ENCODE measurements at places on chromosomes 7 and 10. TPM values are rescaled to one million over a fixed set of nuclear protein-coding genes. Genes with fewer than 3 reads are reported as not detected.
A peak's percentile ranks its signal among the peaks of the same experiment; 100 is the strongest.

- H3K36me3 ChIP-seq, result no peaks in the 10 kb centered on the region
- no peak overlapping the region for H3K27ac ChIP-seq
- DNase-seq, result no peak
Measured at GRCh38 chr10:13450069-13450468, 78.7 kb downstream of the BEND7 start.

- H3K36me3 ChIP-seq, result no peaks in the 10 kb centered on the region
- no peaks in the 10 kb centered on the region for H3K27me3 ChIP-seq
- H3K4me3 ChIP-seq, result peak overlapping the region; percentile 48
Measured at GRCh38 chr10:77836299-77836820, 90.2 kb downstream of the DLG5 start.

- no peak for DNase-seq
- H3K27ac ChIP-seq, result no peak overlapping the region
- no peaks in the 10 kb centered on the region for H3K36me3 ChIP-seq
Measured at GRCh38 chr10:34996843-34997242, 93.3 kb downstream of the CUL2 start.

GRCh38 chr7:98569691-98570337 is 47.3 kb upstream of the NPTX2 start:
- no peak overlapping the region for H3K4me3 ChIP-seq
- no peaks in the 10 kb centered on the region for H3K27me3 ChIP-seq
- no peak overlapping the region for H3K27ac ChIP-seq
- no peaks in the 10 kb centered on the region for H3K36me3 ChIP-seq

GRCh38 chr7:114843102-114843501 is 78.8 kb upstream of the MDFIC start:
- H3K27ac ChIP-seq, result no peak overlapping the region
- H3K4me3 ChIP-seq, result no peak overlapping the region
- H3K36me3 ChIP-seq, result no peaks in the 10 kb centered on the region
- DNase-seq, result no peak

GRCh38 chr10:78712147-78712546 is 356.6 kb upstream of the ZMIZ1 start:
- H3K36me3 ChIP-seq, result no peaks in the 10 kb centered on the region
- no peak for DNase-seq
- H3K4me3 ChIP-seq, result no peak overlapping the region
- H3K27ac ChIP-seq, result no peak overlapping the region
- H3K27me3 ChIP-seq, result no peaks in the 10 kb centered on the region

- DNase-seq, result no peak
- no peak overlapping the region for H3K27ac ChIP-seq
- no peaks in the 10 kb centered on the region for H3K27me3 ChIP-seq
- no peaks in the 10 kb centered on the region for H3K4me1 ChIP-seq
- no peak overlapping the region for H3K4me3 ChIP-seq
- no peaks in the 10 kb centered on the region for H3K36me3 ChIP-seq
Measured at GRCh38 chr7:151661587-151661986, 141.9 kb upstream of the RHEB start.

DNA sequence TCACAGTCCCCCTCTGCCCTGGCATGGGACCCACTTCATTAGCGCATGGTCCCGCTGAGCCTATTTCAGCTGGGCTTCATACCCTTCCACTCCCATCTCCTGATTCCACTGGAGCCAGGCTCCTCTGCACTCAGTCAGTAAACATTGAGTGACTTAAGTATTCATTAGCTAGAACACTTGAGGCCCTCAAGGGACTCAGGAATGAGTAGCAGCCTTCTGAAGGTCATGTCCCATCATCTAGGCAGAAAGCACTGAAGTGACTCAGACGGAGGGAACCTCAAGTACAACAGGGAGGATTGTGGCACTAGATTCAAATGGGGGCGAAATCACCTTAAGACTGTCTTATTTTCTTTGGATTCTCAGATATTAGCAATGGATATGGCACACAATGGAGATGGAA is 186.6 kb upstream of the INHBA start:
- H3K4me3 ChIP-seq, result no peak overlapping the region
- DNase-seq, result no peak
- no peaks in the 10 kb centered on the region for H3K36me3 ChIP-seq

DNA sequence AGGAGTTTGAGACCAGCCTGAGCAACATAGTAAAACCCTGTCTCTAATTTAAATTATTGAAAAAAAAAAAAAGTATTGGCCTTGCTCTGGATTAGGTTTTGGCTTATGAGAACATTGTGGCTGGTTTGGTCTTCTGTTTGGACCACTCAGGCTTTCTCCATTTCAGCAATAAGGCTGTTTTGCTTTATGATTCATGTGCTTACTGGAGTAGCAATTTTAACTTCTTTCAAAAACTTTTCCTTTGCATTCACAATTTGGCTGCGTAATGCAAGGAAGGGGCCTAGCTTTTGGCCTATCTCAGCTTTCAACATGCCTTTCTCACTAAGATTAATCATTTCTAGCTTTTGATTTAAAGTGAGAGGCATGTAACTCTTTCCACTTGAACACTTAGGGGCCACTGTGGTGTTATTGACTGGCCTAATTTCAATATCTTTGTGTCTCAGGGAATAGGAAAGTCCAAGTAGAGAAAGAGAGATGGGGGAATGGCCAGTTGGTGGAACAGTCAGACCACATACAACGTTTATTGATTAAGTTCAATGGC is 38.0 kb upstream of the SRPK2 start:
- no peak overlapping the region for H3K4me3 ChIP-seq
- no peak for DNase-seq
- H3K4me1 ChIP-seq, result peaks cover 10% of the 10 kb centered on the region

DNA sequence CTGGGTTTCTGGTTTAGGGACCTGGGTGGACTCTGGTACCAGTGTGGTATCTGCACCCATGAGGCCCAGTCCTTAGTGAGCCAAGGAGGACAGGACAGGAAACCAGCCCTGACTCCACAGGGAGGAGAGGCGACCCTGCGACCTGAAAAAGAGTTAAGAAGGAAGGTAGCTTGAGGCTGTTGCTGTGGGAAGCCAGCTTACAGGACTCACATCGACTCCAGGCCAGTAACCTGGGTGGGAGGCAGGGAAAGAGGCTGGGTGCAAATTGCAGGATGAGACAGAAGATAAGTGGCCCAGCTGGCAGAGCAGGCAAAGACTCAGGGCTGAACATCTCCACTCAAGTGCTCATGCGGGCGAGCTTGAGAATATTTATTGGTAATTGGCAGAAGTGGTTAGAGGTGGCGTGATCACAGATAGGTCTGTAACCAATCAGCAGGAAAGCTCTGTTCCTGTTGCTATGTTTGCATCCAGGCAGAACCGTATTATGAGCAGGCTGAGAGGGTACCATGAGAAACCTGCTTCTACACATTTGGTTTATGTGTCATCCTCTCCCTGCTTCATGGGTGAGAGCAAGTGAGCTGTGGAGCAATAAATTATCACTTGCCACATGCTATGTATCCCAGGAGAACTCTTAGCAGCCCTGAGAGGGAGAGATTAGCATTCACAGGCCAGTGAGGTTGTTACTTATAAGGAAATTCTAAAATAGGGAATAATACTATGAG is 11.0 kb downstream of the TLL2 start:
- no peaks in the 10 kb centered on the region for H3K36me3 ChIP-seq
- peaks cover 7% of the 10 kb centered on the region for H3K27me3 ChIP-seq
- no peak overlapping the region for H3K27ac ChIP-seq

DNA sequence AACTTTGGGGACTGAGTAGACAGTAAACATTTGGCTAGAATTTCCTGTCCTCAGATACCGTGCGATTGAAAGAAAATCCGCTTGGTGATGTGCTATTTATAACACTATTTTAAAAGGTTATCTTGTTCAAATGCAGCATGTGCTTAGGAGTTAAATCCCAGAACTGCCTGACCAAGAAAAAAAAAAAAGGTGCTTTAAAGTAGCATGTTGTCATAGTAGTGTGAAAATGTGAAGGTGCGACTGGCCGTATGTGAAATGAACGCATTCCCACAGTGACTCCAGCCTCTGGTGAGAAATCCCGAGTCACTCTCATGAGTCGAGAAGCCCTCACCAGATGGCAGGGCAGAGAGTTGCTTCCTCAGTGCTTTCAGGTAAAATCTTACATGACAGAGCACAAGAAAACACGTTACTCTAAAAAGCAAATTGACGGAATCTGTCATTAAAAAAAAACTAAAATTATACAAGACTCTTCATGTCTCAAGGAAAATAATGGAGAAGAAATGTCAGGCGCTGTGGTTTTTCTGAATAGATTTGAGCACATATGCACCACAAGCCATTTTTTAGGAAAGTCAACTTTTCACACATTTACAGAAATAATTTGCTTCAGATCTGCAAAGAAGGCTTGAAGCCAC is 18.4 kb upstream of the KLF6 start:
- DNase-seq, result no peak
- H3K27me3 ChIP-seq, result no peaks in the 10 kb centered on the region
- no peaks in the 10 kb centered on the region for H3K36me3 ChIP-seq
- peak overlapping the region; percentile 99 for H3K27ac ChIP-seq
- peak overlapping the region; percentile 70 for H3K4me3 ChIP-seq
- peaks cover 64% of the 10 kb centered on the region for H3K4me1 ChIP-seq

DNA sequence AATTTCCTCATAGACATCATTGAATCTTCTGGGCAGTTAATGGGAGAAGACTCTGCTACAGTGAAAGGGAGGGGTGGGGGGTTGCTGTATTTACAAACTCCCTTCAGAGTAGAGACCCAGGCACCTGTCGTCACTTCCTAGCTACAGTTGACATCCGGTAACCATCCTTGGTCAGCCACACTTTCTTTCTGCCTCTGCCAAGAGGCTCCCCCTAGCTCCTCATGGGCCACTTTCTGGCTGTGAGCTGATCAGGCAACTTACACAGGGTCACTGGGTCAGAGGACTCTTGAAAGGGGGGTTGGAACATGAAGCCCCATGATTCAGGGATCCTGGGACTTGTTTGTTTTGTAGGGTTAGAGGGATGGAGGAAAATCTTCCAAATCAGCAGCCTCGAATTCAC is 1.2 kb downstream of the TECPR1 start:
- H3K36me3 ChIP-seq, result peaks cover 9% of the 10 kb centered on the region
- no peaks in the 10 kb centered on the region for H3K27me3 ChIP-seq
- DNase-seq, result peak; percentile 70
- H3K27ac ChIP-seq, result peak overlapping the region; percentile 92
- peak overlapping the region; percentile 85 for H3K4me3 ChIP-seq

GRCh38 chr7:99642027-99642426 is 25.3 kb downstream of the ZSCAN25 start:
- no peak for DNase-seq
- H3K27ac ChIP-seq, result no peak overlapping the region
- no peaks in the 10 kb centered on the region for H3K27me3 ChIP-seq

GRCh38 chr7:39248041-39248691 is 270.5 kb downstream of the POU6F2 start:
- DNase-seq, result no peak
- no peak overlapping the region for H3K27ac ChIP-seq
- H3K4me1 ChIP-seq, result no peaks in the 10 kb centered on the region
- no peaks in the 10 kb centered on the region for H3K36me3 ChIP-seq
- H3K27me3 ChIP-seq, result no peaks in the 10 kb centered on the region
- no peak overlapping the region for H3K4me3 ChIP-seq

DNA sequence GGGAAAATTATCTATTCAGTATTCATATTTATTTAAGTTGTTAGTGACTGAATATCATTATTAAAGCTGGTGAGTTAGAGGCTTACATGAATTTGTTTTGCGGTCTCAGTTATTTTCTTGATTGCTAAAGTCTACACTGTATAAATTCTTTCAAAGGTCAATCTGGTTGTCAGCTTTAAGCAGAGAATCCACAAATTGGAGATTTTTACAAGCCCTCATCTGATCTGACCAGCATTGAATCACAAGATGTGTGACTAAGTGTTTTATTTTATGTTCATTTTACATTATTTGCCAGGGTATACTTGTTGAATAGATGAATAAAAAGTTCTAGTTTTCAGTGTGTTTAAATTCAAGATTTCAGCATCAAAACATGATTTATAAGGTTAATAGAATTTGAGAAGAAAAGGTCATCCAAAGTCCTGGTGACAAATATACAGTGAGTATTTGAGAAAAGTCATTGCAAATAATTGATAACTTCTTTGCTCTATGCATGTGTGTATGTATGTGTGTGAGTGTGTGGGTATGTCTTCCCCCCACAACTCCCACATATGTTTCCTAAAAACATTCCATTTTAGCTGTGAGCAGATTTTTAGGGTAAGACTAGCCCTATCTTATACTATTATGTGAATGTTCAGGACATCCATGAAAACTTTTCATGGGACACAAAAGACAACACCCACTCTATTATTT is 4.4 kb downstream of the SEMA3A start:
- H3K27me3 ChIP-seq, result no peaks in the 10 kb centered on the region
- no peak for DNase-seq
- no peaks in the 10 kb centered on the region for H3K36me3 ChIP-seq
- H3K4me3 ChIP-seq, result no peak overlapping the region

GRCh38 chr10:28293236-28294168 is 9.4 kb downstream of the MPP7 start:
- H3K4me1 ChIP-seq, result peaks cover 3% of the 10 kb centered on the region
- H3K36me3 ChIP-seq, result no peaks in the 10 kb centered on the region
- H3K4me3 ChIP-seq, result no peak overlapping the region
- H3K27me3 ChIP-seq, result no peaks in the 10 kb centered on the region

DNA sequence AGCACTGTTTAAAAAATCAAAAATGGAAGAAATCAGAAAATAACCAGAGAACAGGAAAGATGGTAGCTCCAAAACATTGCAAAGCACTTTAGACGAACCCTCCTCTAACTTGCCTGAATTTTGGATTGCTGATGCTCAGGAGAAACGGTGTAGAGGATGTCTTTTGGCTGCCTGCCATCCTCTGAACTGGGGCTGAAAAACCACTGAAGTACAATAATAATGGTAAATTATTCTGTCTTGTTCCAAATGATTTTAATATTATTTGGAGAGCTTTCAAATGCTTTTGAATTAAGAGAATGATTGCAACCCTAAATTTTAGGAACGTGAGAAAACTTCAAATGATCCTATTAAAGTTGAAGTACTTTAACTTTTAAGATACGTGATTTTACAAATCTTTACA is 167.3 kb upstream of the SLC13A1 start:
- H3K4me1 ChIP-seq, result no peaks in the 10 kb centered on the region
- DNase-seq, result no peak
- H3K4me3 ChIP-seq, result no peak overlapping the region
- H3K27me3 ChIP-seq, result no peaks in the 10 kb centered on the region

The ZNF680 gene
- 10.5 TPM for total RNA-seq

The WASL gene
- 10.2 TPM for total RNA-seq

The POLR1F gene
- 27.9 TPM for total RNA-seq
